Stimulated activated CD8-positive, alpha-beta memory T cell treated with anti-CD3 and anti-CD28 coated beads, Interleukin-4, amount 100 ng/mL, for 4 hours (primary cell): ENCODE measurements at places on chromosomes 4 and X.

GRCh38 chr4:75948822-75949444, 8.1 kb upstream of the NAAA start:
- DNase-seq, result no peak

GRCh38 chr4:112270640-112271421, 14.9 kb downstream of the TIFA start:
- DNase-seq, result no peak

DNA sequence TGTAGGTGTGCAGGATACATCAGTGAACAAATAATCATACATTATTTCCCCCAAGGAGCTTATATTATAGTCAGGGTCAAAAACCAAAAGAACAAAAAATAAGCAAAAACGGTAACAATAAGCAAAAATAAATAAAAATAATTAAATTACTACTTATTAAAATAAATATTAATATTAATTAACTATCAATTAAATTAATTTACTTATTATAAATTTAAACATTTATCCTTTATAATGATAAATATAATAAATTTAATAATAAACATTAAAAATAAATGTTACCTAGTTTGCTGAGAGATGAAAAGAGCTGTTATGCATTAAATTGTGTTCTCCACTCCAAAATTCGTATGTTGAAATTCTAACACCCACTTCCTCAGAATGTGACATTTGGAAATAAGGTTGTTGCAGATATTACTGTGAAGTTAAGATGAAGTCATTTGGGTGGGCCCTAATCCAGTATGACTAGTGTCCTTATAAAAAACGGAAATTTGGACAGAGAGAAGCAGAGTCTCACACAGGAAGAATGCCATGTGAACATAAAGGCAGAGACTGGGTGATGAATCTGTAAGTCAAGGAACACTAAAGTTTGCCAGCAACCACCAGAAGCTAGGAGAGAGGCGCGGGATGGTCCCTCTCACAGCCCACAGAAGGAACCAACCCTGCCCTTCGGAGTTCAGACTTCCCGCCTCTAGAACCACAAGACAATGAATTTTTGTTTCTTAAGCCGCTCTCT, 67.2 kb upstream of the IBSP start:
- no peak for DNase-seq

DNA sequence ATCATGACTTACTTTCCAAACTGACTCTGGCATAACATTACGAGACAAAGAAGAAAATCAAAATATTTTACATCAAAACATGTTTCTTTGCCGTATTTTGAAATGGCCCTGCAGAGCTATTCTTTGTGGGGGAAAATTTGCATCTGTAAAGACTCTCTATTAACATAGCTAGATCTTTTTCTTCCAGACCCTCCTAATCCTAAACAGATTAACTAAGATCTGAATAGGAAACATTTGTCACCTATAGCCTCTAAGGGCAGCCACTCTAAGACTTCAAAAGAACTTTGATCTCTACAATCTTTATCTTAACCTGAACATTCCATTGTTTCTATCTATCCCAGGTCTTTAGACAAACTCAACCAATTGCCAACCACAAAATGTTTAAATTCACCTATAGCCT, 176.6 kb upstream of the CENPE start:
- no peak for DNase-seq

DNA sequence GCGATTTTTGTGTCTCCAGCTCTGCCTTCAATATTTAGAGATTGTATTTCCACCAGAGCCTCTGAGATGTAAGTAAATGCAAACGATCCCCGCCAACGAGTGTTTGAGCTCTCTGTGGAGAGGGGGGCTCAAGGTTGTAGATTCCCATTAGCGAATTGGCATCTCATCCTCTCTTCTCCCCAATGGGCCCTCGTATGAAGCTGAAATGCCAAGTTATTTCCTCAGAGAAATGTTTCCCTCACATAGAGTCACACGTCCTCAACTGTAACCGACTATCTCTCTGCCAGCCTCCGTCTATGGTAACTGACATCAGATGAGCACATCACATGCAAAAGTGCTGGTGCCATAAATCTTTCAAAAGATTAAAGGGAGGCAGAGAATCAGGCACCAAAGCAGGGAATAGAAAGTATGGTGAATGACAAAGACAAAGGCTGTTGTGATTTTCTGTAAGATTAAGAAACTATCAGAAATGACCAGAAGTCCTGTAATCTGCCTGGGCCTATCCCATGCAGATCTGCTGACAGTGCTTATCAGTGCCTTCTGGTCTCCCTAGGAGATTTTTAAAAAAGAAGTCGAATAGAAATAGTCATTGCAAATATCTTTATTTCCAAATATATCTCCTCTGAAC, 157.1 kb downstream of the PDGFRA start:
- no peak for DNase-seq

DNA sequence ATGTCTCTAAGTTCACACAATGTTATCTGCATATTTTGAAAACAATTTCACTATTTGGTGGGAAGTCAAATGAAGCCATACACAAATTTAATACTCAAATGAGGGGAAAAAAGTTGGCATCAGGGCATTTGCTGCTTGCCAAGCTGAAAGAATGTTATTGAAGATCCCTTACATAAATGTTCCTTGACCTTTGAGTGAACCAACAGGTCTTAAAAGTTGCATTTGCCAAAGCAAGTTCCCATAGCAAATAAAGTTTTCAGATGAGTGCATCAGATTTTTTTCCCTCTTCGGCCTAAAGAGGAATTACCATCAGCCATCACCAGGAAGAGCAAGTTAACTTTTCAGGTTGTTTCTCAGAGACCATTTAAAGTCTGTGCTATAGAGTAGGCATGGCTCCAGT, 115.9 kb downstream of the COX18 start:
- DNase-seq, result no peak

DNA sequence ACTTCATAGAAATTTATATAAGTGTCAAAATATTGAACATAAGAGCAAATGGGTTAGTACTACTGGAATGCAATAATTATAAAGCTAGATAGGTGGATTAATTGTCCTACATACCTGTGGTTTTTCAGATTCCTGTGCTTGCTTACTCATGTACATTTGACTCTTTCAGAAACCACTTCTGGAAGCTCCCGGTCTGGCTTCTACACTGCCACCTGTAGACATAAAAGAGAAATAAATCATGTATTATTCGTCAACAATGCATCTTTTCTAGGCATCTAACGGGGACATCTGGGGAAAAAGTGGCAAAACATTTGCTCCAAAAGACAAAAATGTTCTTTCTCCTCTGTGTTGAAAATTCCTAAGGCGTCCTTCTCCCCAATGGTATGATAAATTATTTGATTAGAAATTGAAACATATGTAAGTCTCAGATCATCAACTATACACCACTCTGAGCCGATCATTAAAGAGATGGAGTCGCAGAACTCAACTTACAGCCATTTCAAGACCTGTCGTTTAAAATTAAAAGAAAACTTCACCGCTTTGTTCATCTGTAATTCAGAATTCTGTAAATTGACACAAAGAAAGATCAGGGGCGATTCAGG, 648.7 kb upstream of the DIPK2B start:
- DNase-seq, result no peak
